Astrocyte of the hippocampus (primary cell): ENCODE measurements at places on chromosomes 6 and 20.

GRCh38 chr6:64482631-64483030 lies 847.0 kb downstream of the PHF3 start:
- DNase-seq, result no peak

DNA sequence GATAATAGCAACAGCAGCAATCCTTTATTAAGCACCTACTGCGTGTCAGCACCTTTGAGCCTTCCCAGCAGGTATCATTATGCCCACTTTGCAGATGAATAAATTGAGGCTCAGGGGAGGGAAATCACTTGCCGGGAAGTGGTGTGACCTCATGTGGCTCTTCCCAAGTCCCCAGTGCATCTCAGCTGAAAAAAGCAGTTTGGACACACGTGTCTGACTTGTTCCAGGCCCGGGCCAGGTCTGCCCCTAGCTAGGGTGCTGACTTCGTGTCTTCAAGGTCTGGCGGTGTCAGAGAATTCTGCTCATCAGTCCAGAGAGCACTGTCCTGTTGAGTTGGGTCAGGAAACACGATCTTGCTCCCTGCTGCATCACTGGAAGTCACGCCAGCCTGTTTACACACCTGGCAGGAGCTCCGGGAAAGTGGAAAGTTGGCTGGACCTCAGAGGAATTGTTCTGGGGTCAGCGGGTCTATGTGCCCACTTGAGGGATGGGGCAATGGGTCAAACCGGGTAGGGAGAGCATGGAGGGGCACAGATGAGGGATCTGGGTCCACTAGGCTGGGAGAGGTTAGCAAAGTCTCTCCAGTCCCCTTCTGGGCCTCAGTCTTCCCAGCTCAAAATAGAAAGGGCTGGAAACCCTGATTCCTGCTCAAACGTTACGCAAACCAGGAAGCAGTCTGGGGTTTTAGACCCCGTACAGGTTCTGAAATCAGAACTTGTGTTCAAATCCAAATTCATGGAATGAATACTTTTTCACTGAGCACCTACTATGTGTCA lies 10.5 kb downstream of the SLC13A3 start:
- DNase-seq, result no peak

- no peak for DNase-seq
Observed at GRCh38 chr6:37893257-37893656, 73.7 kb downstream of the ZFAND3 start.

DNA sequence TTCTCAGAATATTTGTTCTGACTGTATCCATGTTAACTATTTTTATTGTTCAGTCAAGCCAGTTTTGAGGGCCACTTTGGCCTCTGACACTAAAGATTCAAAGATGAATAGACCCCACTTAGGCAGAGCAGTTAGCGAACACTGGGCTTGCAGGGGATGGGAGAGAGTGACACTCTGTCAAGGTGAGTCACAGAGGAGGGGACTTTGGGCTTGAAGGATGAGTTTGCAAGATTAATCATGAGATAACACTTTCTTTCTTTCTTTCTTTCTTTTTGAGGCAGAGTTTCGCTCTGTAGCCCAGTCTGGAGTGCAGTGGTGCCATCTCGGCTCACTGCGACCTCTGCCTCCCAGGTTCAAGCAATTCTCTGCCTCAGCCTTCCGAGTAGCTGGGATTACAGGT lies 46.4 kb downstream of the SPATA2 start:
- DNase-seq, result no peak

GRCh38 chr20:57810511-57811373 lies 100.9 kb upstream of the PMEPA1 start:
- DNase-seq, result peak; percentile 55
